ENCODE measurements at places on chromosomes 5 and 9.

DNA sequence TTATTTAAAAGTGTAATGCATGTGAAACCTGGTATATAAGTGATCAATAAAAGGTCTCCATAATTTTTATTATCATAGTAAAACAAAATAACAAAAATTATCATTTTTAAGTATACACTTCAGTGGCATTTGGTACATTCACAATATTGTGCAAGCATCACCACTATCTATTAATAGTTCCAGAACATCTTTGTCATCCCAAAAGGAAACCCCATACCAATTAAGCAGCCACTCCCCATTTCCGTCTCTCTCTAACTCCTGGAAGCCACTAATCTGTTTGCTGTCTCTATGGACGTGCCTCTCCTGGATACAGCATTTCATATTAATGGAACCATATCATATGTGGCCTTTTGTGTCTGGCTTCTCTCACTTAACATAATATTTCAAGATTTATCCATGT lies 7.6 kb downstream of the OLFML2A start:
- no peak for DNase-seq

GRCh38 chr5:12245429-12245828 lies 341.2 kb upstream of the CTNND2 start:
- DNase-seq: no peak

DNA sequence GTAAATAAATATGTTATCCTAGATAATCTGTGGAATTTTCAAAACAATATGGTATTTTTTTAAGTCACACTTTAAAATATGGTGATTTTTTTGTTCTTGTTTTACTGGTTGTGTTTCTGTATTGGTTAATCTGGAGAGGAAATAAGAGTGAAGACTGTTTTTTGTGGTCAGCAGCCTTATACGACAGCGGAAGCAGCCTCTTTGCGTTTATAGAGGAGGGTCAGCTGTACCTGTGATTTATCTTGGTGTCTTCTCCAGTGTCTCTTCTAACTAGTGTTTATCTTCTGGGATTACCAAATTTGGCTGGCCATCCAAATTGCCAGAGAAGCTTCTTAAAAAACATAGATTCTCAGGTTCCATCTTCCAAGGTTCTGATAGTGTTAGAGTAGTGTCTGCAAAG lies 58.7 kb downstream of the ICE1 start:
- peak; percentile 19 for DNase-seq

- no peak for DNase-seq
Observed at GRCh38 chr9:33718987-33719386, 76.4 kb upstream of the PRSS3 start.

DNA sequence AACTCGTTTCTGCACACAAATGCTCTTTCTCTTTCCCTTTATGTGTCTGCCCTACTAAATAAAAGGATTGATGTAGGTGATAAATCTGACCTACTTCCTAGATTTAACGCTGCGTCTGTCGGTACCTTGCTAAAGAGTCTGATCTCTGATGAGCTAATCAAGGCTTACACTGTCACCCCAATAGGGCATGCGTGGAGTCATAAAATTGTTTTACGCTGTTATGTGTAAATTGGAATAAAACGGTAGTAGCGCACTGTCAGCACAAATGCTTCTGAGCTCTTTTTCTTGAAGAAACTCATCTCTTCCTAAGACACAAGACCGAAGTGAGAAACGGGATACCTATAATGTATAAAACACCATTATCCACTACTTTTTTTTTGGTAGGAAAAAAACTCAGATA lies 2106.3 kb upstream of the WWC1 start:
- DNase-seq: no peak

DNA sequence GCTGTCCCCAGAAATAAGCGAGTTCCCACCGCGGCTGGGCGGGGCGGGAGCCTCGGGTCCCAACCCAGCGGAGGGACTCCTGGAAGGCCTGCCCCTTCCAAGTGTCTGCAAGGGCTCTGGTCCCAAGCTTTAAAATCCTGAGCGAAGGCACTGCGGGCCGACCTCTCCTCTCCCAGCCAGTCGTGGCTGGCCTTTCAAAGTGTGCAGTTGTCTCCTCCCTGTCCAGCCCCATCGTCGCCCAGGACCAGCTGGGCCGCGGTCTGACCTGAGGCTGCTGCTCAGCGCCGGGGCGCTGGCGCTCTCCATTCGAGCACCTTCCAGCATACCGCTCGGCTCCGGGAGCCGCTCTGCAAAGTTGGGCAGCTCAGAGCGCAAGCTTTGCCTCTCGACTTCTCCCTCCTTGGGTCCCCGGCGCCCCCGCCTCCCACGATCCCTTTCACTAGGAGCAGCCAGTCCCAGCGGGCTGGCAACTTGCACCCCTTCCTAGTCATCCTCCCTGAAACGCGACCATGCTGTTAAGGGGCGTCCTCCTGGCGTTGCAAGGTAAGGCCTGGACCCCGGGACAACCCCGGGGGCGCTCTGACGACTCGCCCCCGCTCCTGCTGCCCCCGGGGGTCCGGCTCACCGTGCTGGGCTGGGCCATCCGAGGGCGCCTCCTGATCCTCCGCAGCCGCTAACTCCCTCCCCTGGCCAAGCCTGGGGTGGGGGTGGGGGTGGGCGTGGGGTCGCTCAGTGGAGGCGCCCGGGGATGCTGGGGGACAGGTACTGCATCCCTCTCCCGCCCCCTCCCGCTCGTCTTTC lies at the start of gene MAMDC2:
TSS of gene MAMDC2 (plus strand) at position 160 of the 801 bp plus-strand sequence. CDS start at position 510, 350 bp downstream.
- DNase-seq: no peak

DNA sequence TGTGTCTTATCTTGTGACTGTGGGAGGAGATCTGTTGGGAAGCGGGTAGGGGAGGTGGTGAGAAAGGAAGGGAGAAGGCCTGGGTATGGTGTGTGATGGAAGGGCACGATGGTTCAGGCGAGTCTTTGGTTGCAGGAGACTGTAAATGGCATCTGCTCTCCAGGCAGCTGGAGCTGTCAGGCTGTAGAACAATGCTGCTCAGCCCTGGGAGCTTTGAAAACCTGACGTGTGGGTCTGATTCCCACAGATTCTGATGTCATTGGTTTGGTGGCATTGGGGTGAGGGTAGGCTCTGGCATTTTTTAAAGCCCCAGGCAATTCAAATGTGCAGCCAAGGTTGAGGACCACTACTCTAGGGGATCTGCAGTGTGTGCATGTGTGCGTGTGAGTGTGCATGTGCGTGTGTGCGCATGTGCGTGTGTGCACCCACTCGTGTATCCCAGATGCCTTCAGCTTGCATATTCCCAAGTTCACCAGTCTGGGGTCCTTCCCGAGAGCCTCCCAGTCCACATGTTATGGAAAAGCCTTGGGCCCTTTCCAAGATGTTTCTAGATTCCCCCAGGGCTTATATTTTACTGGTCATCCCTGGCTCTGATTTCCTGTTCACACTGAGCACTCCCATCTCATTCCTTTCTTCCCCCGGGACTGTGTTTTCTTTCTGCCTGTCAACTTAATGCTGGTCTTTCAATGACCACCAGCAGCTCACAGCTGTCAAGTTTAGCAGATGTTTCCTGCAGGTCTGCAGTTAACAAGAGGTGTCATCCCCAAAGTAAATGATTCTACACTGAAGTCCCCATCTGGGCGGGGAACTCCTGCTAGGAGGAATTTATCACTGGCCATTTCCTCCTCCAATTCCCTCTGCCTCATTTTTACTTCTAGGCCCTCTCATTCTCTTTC lies 34.0 kb downstream of the BOD1 start:
- no peak for DNase-seq

- DNase-seq: no peak
Observed at GRCh38 chr5:10372726-10373709, 19.5 kb downstream of the MARCHF6 start.

- no peak for DNase-seq
Observed at GRCh38 chr9:125202846-125203618, 2.7 kb downstream of the RABEPK start.

- no peak for DNase-seq
Observed at GRCh38 chr9:113828221-113828620, 47.9 kb upstream of the ZNF618 start.

DNA sequence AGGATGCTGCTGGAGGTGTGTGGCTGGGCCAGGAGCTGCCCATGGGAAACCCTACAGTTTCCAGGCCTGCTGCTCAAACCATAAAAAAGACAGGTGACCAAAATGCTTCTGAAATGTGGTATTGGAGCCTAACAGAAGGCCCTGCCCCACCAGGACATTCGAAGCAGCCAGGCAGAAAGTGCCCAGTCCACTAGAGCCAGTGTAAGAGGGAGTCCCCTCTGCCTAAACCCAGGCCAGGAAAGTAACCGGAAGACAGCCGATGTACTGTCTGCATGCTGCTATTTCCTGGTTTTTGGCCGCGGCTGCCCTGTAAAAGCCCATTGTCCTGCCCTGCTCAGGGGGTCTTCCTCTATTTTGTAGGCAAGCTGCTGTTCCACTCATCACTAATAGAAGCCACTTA lies 150.7 kb upstream of the IRX2 start:
- no peak for DNase-seq

DNA sequence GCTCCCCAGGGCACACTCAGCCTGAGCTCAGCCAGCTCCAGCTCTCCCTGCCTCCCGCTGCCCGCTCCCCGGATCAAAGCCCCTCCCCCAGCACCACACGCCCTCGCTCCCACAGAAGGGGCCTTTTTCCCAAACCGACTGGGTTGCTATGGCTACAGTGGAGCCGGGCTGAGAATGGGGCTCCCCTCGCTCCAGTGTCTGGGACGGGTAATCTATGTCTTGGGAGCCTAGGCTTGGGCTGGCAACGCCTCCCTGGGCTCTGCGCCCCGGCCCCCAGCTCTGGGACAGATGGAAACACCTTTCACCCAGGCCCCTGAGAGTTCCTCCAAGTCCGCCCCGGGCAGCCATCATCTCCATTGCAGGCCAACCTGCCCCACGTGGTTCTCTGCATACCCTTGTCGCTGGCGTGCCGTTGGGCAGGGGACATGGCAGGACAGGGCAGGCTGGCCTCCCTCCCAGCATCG lies 29.6 kb downstream of the NOTCH1 start:
- DNase-seq: no peak

DNA sequence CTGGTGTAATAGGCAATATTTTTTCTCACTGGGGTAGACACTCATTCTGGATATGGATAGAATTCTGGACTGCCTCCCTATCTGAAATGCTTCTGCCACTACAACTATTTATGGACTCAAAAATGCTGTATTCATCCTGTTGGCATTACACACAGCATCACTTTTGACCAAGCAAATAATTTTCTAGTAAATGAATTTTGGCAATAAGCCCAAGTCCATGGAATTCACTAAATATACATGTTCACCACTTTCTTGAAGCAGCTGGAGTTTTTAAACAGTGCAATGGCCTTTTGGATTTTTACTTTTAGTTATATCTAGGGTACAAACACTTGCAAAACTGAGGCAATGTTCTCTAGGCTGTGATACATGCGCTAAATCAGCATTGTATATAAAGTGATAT lies 724.9 kb upstream of the EDIL3 start:
- no peak for DNase-seq

DNA sequence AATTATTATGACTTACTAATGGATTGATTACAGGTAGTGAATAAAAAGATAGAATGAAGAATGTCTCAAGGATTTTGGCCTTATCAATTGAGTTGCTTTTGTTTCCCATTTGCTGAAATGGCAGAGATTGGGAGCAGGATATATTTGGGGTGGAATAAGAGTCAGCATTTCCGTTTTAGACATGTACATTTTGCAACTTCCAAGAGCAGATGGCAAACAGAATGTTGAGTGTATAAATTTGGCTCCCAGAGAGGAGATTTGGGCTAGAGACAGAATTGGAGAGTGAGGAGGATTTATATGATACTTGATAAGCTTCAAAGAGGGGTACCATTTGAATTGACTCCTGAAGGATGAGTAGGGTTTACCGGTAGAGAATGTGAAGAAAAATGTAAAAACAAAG lies 437.9 kb upstream of the PAPPA start:
- DNase-seq: no peak

DNA sequence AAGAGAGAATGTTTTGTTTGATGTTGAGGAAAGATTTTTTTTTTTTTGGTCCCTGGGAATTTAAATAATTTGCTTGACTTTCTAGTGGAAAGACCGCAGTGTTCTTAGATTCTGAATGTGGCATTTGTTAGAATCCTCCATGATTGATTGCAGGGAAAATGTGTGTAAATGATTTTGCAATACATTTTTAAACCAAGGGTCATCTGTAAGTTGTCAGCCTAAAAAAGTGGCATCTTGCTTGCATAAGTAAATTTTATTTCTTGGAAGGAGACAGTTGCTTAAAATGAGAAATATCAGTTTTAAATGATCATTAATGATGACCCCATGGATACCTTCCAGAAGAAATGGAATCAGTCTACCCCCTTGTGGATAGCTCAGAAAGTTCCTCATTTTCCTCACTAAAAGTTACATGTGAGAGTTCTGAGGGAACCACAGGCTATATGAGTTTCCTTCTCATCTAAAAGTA lies 105.1 kb upstream of the SLC25A48 start:
- no peak for DNase-seq

- no peak for DNase-seq
Observed at GRCh38 chr5:150523472-150524350, 15.8 kb downstream of the NDST1 start.

DNA sequence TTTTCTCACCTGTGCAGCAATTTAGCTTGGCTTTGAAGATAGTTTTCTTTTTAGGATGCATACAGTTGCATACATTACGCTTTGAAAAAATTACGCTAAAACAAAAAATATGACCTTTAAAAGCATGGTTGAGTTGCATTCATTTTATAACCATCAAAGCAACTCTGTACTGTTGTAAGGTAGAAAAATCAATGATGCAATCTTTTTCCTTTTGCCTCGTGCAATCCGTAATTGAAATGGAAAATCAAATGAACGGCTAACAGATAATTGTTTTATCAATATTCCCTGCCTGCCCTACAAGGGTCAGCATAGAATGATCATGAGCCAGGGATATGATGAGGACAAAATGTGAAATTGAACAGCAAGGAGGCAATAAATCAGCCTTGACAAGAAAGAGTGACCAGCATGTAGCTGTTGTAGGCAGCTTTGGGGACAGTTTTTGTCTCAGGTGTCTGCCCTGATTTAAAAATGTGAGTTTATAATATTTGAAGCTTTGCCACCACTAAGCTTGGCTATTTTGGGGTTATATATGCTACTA lies 98.2 kb downstream of the PBX3 start:
- DNase-seq: no peak

GRCh38 chr9:95733741-95734666 lies 141.5 kb upstream of the ERCC6L2 start:
- DNase-seq: no peak

GRCh38 chr5:157113002-157113401 lies 4.2 kb upstream of the HAVCR2 start:
- DNase-seq: peak; percentile 24

- no peak for DNase-seq
Observed at GRCh38 chr9:130940027-130940549, 1.0 kb upstream of the FIBCD1 start.

- DNase-seq: no peak
Observed at GRCh38 chr5:132422720-132423437, 53.4 kb downstream of the SLC22A5 start.

DNA sequence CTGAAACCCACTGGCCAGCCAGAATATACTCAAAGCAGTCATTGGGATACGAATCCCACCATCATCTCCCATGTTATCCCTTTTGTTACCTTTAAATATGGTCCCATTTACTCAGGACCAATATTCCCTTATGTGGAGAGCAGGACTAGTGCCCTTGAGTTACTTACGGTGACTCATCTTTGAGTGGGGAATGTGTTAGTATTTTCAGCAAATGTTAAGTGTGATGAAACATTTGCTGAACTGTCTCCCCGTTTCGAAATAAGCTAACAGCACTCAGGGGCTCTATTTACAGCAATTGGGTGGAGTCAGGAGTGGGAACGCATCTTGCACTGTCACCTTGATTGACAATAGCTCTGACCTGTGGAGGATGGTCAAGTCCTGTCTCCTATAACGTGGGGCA lies 67.4 kb downstream of the CTSL start:
- DNase-seq: peak; percentile 51

Data from activated CD4-positive, alpha-beta T cell treated with anti-CD3 and anti-CD28 coated beads, Interleukin-2, Interleukin-4, amounts not matched to agents 100 ng/mL and 50 ng/mL, durations not matched to agents 16 hours and 8 hours (primary cell).